ENCODE measurements at places on chromosomes 1 and 21. TPM values are rescaled to one million over a fixed set of nuclear protein-coding genes. Genes with fewer than 3 reads are reported as not detected.

DNA sequence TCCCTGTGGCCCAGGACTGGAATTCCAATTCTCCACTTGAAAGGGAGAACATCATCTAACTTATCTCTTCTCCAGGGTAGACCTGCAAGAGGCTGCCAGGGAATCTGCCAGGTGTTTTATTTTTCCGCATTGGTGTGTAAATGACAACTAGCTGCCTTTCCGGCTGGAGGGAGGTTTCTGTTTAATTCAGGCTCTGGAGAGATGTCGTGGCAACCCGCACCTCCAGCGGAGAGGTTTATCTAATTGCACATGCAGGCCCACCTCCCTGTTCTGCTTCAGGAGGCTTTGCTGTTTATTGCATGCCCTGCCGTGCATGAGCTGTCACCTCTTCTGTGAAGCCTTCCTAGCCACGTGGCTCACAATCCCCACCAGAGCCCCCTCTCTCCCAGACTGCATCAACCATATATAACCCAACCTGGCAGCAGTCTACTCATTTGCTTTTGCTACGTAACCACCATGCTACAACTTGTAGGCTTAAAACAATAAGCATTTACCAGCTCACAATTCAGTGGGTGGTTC is 151.6 kb downstream of the C1orf94 start:
- no peaks in the 10 kb centered on the region for H3K27me3 ChIP-seq
- no peak for DNase-seq
- no peaks in the 10 kb centered on the region for H3K36me3 ChIP-seq
- no peak overlapping the region for H3K27ac ChIP-seq
- H3K4me3 ChIP-seq, result no peak overlapping the region

DNA sequence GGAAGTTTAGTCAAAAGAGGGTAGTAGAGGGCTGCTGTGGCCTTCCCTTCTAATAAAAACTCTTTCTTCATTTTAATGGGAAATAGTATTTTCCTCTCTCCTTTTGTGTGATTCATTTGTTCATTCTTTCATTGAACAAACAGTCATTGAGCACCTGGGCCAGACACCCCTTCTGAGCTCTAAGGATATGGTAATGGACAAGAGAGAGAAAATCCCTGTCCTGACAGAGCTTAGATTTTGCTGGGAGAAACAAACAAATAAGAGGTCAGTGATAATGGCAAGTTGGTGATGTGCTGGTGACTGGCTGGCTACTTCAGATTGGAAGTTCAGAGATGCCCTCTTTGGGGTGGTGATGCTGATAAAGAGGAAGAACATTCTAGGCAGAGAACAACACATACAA is 59.3 kb downstream of the CDC14A start:
- no peak overlapping the region for H3K4me3 ChIP-seq
- H3K27ac ChIP-seq, result peak overlapping the region; percentile 45
- no peaks in the 10 kb centered on the region for H3K36me3 ChIP-seq
- peaks cover 3% of the 10 kb centered on the region for H3K4me1 ChIP-seq

The RGS13 gene
- total RNA-seq, result 0.81 TPM

GRCh38 chr1:117798550-117798949 is 130.9 kb downstream of the GDAP2 start:
- no peaks in the 10 kb centered on the region for H3K36me3 ChIP-seq
- no peak for DNase-seq
- H3K4me1 ChIP-seq, result no peaks in the 10 kb centered on the region
- H3K4me3 ChIP-seq, result no peak overlapping the region
- no peaks in the 10 kb centered on the region for H3K27me3 ChIP-seq
- H3K27ac ChIP-seq, result no peak overlapping the region

- no peak overlapping the region for H3K4me3 ChIP-seq
- H3K27me3 ChIP-seq, result no peaks in the 10 kb centered on the region
- H3K27ac ChIP-seq, result no peak overlapping the region
- DNase-seq, result no peak
- no peaks in the 10 kb centered on the region for H3K36me3 ChIP-seq
Observed at GRCh38 chr1:19006837-19007271, 50.4 kb upstream of the IFFO2 start.

GRCh38 chr1:197145446-197146024 is 934 bp downstream of the ASPM start:
- H3K4me1 ChIP-seq, result peaks cover 16% of the 10 kb centered on the region
- H3K27ac ChIP-seq, result no peak overlapping the region
- H3K36me3 ChIP-seq, result no peaks in the 10 kb centered on the region
- peak overlapping the region; percentile 64 for H3K4me3 ChIP-seq

The OTUD3 gene
- total RNA-seq, result 11.0 TPM

DNA sequence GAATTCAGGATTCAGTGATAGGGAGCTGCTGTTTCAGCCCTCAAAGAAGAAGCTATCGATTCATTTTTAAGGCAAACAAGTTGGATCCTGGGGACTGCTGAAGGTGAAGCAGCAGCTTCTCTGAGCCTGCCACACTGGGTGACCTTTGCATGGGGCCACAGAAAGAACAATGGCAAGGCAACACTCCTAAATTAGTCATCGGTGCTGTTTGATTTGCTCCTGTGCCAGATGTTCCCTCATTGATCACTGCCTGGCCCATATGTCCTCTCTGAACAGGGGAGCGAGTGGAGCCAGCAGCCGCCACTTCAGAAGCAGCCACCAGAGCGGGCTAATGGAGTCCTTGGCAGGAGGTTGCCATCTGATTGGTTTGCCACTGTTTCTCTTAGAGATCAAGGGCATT is 391.5 kb downstream of the NTNG1 start:
- no peak for DNase-seq
- H3K36me3 ChIP-seq, result no peaks in the 10 kb centered on the region
- no peak overlapping the region for H3K4me3 ChIP-seq
- H3K27ac ChIP-seq, result no peak overlapping the region

- no peak overlapping the region for H3K4me3 ChIP-seq
- H3K27me3 ChIP-seq, result no peaks in the 10 kb centered on the region
- H3K27ac ChIP-seq, result no peak overlapping the region
- H3K36me3 ChIP-seq, result no peaks in the 10 kb centered on the region
Observed at GRCh38 chr21:26918323-26919079, 48.4 kb downstream of the ADAMTS5 start.

GRCh38 chr1:2605509-2606395 is 19.2 kb downstream of the PRXL2B start:
- no peak for DNase-seq
- H3K4me1 ChIP-seq, result no peaks in the 10 kb centered on the region
- H3K36me3 ChIP-seq, result no peaks in the 10 kb centered on the region
- no peak overlapping the region for H3K27ac ChIP-seq

The CHIA gene
- 2.6 TPM for total RNA-seq

The HTR6 gene
- not detected for total RNA-seq

The KLHDC9 gene
- total RNA-seq, result 10.3 TPM
